Stimulated activated CD4-positive, alpha-beta T cell treated with anti-CD3 and anti-CD28 coated beads, Interleukin-2, amount 100 ng/mL, for 48 hours (primary cell): ENCODE measurements at places on chromosomes 6 and 20.

DNA sequence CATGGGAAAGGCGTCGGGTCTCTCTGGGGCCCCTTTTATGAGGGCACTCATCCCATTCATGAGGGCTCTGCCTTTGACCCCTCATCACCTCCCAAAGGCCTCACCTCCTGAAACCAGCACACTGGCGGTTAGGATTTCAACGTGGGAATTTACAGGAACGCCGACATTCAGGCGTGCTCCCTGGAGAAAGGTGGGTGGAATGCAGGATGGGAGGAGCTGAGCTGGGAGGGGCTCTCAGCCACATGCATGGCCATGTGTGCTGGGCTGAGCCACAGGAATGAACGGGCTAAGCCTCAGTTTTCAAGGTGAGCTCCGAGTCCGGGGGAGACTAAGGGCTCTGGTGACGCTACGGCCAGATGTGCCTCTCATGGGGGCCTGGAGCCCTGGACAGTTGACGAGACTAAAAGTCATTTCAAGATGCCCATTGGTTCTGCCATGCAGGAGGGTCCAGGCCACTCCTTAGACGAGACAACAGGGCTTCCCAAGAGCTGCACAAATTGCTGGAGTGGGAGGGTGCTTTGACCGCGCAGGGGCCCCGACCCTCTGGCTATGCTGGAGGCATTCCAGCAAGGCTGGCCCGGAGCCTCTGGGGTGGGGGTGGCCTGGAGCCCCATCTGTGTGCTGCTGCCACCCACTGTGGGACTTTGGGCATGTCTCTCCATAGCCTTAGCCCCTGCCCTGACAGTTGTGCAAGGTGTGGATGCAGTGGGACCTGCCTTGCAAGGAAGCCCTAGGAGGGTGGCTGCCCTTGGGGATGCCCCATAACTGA is 3.8 kb upstream of the ARFGAP1 start:
- no peak for DNase-seq

- no peak for DNase-seq
Measured at GRCh38 chr20:36219671-36220220, 16.5 kb upstream of the AAR2 start.

DNA sequence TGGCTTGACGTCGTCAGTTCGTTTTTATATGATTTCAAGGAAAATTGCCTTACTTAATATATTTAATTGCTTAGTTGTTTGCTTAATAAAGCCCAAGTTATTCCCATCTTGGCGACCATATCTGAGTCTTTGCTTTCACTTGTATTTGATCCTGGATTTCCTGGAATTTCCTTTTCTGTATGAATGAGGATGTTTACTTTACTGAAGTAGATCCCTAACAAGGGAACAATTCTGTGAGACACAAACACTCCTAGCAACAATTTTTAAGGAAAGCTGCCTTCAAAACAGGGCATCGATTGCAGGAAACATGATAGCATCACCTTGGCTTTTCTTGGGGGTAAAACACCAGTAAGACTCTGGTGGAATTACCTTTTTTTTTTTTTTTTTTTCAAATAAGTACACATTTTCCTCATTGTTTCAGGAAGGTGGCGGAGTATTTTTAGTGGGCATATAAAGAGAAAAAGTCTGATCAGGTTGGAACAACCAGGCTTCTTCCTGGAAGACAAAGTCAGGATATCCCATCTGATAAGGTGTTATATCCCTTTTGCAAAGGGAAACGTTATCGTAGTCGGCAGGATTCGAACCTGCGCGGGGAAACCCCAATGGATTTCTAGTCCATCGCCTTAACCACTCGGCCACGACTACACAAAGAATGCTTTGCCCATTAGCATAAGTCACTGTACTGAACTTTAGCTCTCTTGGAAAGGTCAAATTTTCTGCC is 68.5 kb upstream of the ZNF184 start:
- DNase-seq = no peak

DNA sequence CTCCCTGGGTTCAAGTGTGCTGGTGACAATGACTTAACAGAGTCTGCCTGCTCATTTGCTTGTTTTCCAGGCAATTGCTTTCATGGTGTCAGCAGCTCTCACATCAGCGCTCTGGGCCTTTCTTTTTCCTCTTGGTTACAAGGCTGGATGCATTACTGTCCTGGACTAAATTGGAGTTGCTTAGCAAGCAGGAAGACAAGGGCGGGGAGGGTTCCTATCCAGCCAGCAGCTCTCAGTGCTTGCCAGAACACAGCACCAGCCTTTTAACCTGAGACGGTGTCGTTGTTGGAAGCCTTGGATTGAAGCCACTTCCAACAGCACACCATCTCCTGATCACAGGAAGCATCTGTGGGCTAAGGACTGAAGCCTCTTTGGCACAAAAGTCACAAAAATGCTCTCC is 606.9 kb downstream of the CDH26 start:
- no peak for DNase-seq

GRCh38 chr20:50153153-50153499 is 397 bp downstream of the PEDS1 start:
- no peak for DNase-seq

- DNase-seq = no peak
Measured at GRCh38 chr6:90326404-90327057, 29.9 kb upstream of the BACH2 start.
